ENCODE measurements at places on chromosomes 12 and 14.

DNA sequence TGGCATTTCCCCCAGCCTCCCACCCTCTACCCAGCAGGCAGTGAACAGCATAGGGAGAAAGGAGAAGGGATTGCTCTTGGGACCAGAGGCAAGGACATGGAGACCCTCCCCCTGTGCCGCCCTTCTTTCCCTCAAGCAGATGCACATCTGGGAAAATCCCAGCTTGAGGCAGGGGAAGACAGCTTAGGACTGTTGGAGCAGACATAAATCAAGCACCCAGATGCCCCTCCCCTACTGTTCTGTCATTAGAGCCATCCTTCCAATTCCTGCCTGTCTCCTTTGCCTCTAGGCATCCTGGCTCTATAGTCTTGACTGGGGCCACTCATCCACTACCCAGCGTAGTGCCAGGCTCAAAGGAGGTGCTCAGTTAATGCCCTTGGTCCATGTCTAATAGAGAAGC, 7.5 kb upstream of the CISTR start:
- DNase-seq, result no peak

DNA sequence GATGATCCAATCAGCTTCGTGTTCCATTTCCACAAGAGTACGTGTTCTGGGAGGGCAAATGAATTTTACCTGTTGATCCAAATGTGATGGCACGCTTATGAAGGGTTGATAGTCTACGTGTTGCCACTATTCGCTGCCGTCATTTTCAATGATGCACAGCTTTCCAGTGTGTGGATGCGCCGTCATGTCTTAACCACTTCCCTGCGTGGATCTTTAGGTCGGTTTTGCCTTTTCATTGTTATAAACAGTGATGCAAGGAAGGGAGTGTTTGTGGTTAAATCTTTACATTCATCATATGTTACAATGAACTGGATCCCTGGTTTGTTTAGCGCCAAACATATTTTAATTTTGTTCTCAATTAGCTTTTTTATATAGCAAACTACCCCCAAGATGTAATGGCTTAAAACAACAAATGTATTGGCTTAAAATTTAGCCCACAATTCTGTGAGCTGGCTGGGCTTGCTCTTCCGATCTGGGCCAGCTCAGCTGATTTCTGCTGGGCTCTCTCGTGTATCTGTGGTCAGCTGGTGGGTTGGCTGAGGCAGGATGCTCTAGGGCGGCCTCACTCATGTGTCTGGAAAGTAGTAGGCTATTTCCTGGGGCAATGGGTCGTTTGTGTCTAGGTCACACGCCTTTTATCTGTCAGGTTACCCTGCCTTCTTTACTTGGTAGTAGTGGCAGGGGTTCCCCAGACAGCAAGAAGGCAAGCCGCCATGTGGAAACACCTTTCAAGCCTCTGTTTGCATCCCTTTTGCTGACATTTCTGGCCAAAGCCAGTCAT, 176.7 kb downstream of the CRADD start:
- DNase-seq, result no peak

GRCh38 chr14:82112210-82112839, 578.7 kb upstream of the SEL1L start:
- DNase-seq, result no peak

DNA sequence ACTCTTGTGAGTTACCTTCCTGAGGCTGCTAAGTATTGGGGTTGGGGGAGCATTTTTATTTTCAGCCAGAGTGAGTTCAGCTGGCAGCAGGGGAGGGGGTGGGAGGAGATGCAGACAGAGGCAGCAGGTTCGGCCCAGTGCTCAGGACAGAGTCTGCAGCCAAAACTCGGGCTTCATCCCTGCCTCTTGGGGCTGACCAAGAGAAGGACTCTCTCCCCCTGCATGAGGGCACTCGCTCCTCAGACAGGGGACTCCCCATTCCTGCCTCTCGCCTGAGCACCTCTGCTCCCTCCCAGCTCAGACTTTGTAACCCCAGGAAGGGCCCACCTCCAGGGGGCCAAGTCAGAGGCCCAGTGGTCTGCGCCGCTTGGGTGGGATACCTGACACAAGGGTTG, 1.1 kb upstream of the AKT1 start:
- no peak for DNase-seq
